Activated CD4-positive, alpha-beta T cell treated with anti-CD3 and anti-CD28 coated beads, Interleukin-2, amount 10 ng/mL, durations not matched to agents 7 days and 5 days (primary cell): ENCODE measurements at places on chromosomes 11 and 22. TPM values are rescaled to one million over a fixed set of nuclear protein-coding genes. Genes with fewer than 3 reads are reported as not detected.

DNA sequence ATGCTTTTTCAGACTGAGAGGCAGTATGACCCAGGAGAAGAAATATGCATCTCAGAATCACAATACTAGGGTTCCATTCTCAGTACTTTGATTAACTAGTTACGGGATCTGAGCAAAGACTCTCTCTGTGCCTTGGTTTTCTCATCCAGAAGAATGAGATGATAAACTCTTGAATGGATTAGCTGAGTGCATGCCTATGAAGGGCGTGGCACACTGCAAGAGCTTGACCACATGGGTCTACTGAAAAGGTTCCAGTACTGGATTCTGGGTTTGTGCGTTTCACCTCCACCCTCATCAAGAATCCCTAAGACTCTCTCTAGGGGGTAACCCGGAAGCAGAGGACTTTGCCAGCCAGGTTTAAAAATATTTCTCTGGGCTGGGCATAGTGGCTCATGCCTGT lies 25.6 kb downstream of the PGA5 start:
- no peak for DNase-seq

DNA sequence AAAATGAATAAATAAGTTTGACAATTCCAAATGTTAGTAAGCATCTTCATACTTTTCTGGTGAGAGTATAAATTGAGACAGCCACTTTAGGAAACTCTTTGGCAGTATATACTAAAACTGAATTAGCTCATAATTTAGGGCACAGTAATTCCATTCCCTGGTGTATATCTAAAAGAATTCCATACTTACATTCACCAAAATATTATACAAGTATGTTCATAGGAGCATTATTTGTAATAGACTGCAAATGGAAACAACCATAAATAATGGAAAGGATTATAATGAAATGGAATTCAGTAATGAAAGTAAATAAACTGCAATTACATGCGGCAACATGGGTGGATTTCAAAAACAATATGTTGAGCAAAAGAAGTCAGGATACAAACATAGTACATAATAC lies 315.8 kb upstream of the LRRC4C start:
- no peak for DNase-seq

DNA sequence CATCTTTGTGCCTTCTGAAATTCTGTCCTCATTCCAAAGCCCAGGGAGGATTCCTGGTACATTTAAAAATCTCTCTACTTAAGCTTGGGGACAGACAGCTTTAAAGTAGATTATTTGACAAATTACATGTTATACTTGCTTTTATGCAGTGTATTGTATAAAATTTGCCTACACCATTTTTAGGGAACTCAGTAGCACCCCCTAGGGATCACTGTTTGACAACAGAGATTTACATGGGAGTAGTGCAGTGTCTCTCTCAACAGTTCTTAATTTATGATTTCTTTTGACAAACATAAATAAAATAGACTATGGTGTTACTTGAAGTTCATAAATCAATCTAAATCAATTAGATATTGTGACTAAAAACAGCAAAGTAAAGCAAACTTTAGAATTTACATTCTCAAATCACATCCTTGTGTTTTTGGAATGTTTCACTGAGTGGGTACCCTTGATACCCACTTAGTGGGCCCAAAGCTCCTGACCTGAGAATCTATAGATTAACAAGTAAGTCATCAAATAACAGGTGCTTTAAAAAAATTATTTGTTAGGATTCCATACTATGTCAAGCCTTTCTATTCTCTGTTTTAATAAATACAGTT lies 428.8 kb downstream of the DYNC2H1 start:
- no peak for DNase-seq

GRCh38 chr11:13189561-13190426 lies 87.8 kb upstream of the BMAL1 start:
- DNase-seq = no peak

- no peak for DNase-seq
Measured at GRCh38 chr11:110130642-110131238, 37.5 kb downstream of the ZC3H12C start.

DNA sequence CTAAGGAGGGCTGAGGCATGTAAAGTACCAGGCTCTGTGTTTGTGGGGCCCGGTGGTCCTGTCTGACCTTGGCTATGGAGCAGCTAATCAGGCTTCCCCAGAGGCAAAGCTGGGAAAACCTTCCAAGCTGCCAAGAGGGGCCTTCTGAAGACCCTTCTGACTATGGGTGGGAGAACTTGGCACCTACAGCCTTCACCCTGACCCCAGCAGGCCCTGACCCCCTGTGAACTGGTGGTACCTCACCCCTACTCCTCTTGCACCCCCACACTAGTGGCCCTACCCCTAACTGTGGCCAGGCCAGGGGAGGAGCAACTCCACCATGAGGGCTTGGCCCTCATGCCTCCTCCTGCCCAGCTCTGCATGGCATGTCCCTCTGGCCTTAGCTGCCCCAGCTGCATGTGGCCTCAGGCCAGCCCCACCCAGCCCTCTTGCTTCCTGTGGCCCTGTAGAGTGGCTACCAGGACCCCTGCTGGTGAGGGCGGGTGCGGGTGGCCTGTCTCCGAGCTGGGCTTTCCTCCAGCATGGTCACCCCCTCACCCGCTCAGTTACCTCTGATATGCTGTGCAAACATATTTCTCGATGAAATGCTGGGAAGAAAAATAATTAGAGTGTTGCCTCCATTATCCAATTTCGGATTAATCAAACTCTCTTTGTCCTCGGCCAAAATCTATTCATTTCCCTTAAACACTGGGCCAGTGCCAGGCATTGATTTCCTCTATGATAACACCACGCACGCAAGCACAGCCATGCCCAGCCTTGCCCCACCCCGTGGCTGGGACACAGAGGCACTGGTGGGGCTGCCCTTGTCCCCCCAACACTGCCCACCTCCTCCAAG lies 7.5 kb downstream of the GNAZ start:
- no peak for DNase-seq

DNA sequence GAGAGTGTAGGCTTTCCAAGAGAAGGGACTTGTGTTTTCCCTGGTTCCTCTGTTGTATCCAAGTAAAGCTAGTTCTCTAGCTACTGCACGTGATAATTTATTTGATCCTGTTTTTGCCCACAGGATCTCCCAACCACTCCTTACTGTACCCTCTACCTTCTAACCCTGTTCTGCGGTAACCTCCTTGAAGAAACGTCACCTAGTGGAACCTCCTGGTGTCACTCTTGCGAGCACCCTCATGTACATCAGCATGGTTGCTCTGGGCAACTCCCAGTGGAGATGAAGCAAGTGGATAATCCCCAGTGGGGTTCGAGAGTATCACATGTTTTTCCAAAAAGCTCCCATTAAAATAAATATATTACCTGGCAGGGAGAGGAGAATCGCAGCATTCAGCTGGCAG lies 108.9 kb upstream of the CLMP start:
- no peak for DNase-seq

- DNase-seq = no peak
Measured at GRCh38 chr22:32754413-32755041, 47.0 kb upstream of the TIMP3 start.

DNA sequence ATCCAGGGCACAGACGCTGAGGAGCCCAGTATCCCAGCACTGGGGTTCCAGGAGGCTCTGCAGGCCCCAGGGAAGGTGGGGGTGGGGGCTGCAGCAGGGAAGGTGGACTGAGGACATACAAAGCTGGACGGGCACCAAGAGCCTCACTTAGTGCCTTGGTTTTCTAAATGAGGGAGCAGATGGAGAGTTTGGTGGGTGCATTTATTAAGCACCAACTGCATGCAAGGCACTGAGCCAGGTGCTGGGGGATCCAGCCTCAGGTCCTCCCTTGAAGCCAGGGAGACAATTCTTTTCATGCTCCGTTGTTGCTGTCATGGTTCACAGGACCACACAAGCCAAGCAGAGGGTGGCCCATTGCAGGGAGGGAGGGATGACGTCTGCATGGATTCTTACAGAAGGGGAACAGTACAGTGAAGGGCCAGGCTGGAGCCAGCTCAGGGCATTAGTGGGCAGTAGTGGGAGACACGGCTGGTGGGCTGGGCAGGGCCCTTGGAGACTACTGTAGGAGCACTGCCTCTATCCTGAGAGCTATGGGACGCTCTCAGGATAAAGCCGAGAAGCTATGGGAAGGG lies 65.0 kb downstream of the MACROD1 start:
- DNase-seq = no peak

- DNase-seq = no peak
Measured at GRCh38 chr11:100808904-100809491, 121.9 kb downstream of the ARHGAP42 start.

DNA sequence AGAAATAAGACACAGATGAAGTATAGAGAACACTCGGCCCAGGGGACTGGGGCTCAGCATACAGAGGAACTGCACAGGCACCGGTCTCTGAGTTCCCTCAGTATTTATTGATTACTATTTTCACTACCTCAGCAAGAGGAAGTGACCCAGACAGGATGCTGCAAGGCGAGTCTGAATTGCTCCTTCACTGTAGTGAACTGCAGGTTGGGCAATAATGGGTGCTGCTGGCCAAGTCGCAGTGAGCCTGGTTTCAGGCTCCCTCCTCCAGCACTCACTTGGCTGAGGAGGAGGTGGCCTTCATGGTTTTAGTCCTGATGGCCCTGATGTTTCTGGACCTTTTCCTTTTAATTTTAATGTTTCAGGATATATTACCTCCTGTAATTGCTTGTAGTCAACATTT lies 10.4 kb downstream of the OR52K2 start:
- DNase-seq = peak; percentile 7

IFITM10 gene
- 1.3 TPM for total RNA-seq

OR51B6 gene
- not detected for total RNA-seq

F2 gene
- total RNA-seq = not detected

IGSF22 gene
- 0.05 TPM for total RNA-seq

PHOX2A gene
- not detected for total RNA-seq

MRTFA gene
- 61.9 TPM for total RNA-seq
